ENCODE measurements at places on chromosomes 7 and 10.

DNA sequence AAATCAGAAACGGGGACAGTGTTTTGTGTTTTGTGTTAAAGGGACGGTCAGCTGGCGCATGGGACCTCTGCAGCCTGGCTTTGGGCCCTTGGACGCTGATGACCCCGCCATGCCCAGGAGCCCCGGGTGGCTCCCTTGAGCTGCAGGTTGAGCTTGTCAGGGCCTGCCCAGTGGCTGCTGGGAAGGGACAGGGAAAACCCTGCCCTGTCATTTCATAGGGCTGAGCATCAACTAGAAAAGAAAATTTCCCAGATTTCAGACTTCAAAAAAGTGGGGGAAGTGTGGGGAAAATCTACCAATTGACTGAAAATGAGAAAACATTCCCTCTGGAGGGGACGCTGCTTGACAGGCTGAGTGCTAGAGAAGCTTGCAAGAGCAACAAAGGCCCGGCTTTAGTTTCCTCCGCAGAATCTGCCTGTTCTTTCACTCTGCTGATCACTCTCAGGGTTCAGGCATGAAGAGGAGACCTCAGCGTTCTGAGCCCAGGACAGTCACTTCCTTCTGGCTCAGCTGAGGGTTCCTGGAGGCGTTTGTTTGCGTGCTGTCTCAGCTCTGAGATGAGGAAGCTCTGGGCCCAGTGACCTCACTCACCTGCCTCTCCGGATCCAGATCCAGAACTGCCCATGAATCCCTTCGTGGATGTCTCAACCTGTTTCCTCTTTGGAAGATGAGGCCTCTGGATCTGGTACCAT is 18.6 kb upstream of the DNAJB6 start:
- DNase-seq: no peak

- no peak for DNase-seq
Measured at GRCh38 chr7:107958764-107959526, 44.0 kb downstream of the LAMB1 start.

GRCh38 chr10:24034571-24034970 is 174.4 kb upstream of the KIAA1217 start:
- DNase-seq: no peak

GRCh38 chr7:139886899-139887298 is 57.8 kb downstream of the TBXAS1 start:
- DNase-seq: no peak

- DNase-seq: no peak
Measured at GRCh38 chr7:37532636-37533035, 84.0 kb upstream of the ELMO1 start.

DNA sequence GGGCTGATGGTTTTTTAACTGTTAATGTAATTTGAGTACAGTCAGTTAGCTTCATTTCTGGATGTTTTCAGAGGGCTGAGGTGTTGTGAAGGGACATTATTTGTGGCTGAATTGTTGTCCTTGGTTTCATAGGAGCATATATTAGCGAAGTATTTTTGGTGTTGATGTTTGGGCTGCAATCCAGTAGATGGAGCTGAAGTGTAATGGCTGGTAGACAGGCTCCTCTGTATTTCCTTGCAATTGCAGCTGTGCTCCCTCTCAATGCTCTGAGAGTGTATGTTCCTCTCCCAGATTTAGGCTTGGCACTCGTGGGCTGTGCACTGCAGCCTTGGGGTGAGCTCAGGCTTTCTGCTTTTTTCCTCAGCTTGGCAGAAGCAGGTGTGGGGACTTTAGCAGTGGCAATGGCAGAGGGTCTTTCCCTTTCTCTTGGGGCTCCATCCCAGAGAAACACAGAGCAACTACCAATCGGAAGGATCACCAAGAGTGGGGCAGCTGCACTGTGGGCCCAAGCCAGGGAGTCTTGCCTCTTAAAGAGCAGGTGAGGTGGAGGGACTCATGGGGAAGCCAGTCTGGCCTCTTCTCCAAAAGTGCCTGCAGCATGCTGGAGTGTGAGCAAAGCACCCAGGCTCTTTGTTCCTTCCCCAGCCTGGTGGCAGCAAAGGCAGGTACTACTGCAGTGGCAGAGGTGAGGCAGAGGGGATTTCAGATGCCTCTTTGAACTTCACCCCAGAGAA is 544.4 kb downstream of the SH2D4B start:
- no peak for DNase-seq

DNA sequence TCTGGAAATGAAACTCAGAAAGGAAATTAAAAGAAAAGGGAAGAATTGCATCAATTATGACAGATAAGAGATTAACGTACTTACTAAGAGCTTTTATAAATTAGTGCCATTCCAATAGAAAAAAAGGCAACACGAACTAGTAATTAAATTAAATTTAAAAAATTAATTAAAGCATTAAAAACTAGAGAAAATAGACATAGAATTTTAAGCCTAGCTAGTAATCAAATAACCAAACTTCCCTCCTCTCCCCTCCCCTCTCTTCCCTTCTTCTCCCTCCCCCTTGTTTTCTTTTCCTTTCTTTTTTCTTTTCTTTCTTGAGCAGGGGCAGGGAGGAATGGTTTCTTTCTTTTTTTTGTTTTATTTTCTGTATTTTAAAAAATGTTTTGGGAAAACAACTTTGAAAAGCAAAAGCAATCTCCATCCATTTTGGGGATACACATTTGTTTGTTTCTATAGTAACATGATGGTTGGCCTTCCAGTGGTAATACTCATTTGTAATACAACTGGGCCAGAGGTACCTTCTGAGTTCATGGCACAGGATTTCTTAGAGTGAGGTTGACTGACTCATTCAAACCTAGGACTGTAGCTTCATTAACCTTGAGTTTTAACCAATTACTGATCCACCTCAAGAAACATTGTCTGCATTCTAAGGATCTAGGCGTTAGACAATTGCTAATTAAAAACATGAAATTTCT is 132.6 kb downstream of the ST7 start:
- DNase-seq: no peak

- DNase-seq: no peak
Measured at GRCh38 chr10:14952851-14953423, 959 bp downstream of the DCLRE1C start.

- no peak for DNase-seq
Measured at GRCh38 chr7:40175725-40176510, 41.1 kb downstream of the SUGCT start.

- no peak for DNase-seq
Measured at GRCh38 chr10:125627646-125628045, 55.3 kb downstream of the TEX36 start.

- no peak for DNase-seq
Measured at GRCh38 chr7:20402747-20403230, 72.1 kb downstream of the ITGB8 start.

DNA sequence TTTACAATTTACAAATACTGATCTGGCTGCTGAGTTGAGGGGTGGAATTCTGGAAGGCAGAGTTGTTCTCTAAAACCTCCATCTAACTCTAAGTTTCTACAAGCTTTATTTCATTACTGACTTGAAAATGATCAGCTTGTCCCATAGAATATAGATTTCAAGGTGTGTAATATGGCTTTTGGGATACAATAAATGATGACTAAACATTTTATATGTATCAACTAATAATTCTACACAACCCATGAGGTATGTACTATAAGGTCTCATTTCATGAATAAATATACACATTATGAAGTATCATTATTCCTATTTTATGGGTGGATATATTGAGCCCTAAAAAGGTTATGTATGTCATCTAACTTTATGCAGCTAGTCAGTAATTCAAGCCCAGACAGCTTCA is 1214.3 kb upstream of the SORCS1 start:
- DNase-seq: no peak

- DNase-seq: no peak
Measured at GRCh38 chr7:16558761-16559302, 32.2 kb downstream of the LRRC72 start.

DNA sequence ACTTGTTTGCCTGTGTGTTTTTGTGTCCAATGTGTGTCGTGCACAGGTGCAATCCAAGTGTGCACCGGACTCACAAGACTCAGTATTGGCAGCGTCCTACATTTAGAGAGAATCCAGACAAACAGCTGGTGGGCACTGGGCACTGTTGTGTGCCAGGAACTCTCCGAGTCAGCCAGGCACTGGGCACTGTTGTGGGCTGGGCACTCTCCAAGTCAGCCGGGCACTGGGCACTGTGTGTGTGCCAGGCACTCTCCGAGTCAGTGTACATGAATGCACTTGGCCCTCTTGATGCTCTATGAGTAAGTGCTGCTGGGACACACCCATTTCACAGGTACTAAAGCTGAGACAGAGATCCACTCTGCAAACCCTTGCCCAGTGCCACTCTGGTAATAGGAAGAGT is 303.5 kb downstream of the PTPRN2 start:
- no peak for DNase-seq

- DNase-seq: no peak
Measured at GRCh38 chr7:6273917-6274630, 1.6 kb upstream of the CYTH3 start.

DNA sequence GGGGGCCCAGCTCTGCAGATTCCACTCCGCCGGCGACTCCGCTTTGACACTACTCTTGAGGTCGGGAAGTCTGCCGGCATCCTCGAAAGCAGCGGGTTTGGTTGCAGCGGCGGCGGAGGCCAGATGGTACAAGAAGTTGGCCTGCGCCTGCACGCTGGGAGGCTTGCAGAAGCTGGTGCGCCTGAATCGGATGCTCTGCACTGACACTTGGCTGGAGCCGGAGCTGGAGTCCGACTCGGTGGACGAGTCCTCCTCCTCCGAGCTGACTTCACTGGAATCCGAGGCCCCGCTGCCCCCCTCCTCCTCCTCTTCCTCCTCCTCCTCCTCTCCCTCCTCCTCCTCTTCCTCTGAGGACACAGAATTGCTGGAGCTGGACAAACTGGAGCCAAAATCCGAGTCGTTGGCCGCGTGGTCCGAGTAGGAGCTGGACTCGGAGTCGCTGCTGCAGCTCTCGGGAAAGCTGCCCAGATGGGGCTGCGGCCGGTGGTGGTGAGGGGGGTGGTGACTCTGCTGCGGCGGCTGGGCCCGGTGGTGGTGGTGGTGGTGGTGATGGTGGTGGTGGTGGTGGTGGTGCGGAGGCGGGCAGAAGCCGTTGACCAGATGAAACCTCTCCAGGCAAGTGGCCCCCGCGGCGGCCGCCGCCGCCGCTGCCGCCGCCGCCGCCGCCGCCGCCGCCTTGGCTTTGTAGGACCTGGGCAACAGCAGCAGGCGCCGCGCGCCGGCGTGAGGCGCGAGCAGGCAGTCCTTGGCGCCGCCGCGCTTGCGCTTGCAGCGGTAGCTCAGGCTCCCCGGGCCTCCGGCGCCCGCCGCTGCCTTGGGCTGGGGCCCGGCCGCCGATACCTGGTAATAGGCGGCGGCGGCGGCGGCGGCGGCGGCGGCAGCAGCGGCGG is 9.0 kb downstream of the SKIDA1 start:
- DNase-seq: no peak

DNA sequence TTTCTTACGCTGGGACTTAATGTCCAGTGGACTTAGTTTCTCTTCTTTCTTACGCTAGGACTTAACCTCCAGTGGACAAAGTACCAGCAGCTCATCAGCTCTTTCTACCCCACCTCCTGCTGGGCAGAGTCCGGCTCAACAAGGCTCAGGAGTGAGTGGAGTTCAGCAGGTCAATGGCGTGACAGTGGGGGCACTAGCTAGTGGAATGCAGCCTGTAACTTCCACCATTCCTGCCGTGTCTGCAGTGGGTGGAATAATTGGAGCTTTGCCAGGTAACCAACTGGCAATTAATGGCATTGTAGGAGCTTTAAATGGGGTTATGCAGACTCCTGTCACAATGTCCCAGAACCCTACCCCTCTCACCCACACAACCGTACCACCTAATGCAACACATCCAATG is 199.7 kb downstream of the MLLT10 start:
- DNase-seq: no peak

DNA sequence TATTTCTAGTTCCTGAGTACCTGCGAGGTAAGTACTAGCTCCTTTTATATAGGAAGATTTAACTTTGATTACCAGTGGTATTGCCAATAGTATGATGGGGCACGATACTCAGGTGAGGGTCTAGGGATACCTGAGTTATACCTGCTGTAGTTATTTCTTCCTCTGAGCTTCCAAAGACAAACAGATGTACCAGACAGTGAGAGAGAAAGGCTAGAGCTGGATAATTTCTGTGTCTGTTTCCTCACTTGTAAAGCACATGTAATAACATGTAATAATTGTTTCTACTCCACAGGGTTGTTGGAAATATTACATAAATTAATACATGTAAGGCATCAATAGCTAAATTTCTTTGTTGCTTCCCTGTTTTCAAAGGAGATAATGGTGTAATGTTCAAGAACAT is 53.7 kb downstream of the CPED1 start:
- DNase-seq: no peak

DNA sequence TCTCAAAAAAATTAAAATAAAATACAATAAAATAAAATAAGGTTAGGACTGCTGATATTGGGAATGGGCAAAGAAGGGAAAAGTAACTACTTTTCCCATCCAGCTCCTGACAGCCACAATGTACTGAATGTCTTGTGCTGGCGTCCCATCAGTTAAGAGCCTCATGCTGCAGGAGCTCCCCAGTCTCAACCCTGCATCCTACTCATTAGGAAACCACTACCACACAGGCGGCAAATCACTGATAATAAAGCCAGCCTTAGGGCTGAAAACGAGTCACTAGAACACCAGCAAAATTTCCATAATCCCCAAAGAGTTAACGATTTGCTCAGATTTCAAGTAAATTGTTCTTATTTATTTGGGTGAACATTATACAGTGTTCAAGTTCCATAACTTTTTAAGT is 4.3 kb downstream of the YWHAG start:
- no peak for DNase-seq

- DNase-seq: no peak
Measured at GRCh38 chr10:44776181-44776580, 135.0 kb upstream of the TMEM72 start.

- DNase-seq: no peak
Measured at GRCh38 chr7:65441010-65441409, 67.4 kb downstream of the ZNF92 start.

DNA sequence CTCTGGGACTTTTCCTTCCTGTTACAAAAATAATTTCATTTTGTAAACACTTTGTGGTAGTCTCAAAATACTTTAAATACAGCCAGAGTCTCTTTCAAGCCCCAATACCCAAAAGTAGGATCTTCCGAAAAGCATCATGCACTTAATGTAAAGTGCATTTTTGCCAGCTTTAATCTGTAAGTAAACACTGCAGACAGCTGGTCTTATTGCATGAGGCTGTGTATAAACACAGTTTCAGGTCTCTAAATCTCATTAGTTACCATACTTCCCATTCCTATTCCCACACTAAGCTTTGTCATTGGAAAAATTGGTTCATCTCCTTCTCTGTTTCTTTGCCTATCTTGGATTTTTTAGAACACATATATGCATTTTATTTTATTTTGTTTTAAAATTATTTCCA is 87.6 kb upstream of the GNAI1 start:
- DNase-seq: no peak

DNA sequence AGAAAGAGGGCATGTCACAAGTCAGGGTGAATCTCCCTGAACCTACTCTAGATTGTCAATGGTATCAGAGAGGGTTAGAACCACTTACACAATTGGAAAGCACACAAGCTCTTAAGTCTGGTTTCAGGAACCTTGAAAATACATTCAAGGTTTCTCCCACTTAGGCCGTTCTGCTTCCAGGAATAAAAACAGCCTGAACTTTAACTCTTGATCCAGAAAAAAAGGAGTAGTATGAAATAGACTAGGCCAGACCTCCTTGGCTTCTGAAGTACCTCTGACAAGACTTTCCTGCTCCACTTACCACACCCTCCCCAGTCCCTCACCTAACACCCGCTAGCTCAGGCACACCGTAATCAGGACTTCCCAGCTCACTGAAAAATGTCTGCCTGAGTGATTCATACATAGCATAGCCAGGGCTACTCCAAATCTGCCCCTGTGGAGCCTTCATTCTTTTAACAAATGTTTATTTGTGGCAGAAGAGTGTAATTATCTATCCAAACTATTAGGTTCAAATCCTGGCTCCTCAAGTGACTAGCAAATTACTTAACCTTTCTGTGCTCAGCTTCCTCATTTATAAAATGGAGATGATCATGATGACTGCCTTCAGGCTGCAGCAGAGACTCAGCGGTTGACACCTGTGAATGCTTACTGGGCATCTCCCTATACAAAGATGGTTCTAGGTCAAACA is 30.3 kb upstream of the IL6 start:
- DNase-seq: no peak
